ENCODE measurements at places on chromosomes 4 and X. TPM values are rescaled to one million over a fixed set of nuclear protein-coding genes. Genes with fewer than 3 reads are reported as not detected.

Gene TLR6
- 1.6 TPM for total RNA-seq

Gene ZNF674
- 6.4 TPM for total RNA-seq

Gene AKAP4
- 0.22 TPM for total RNA-seq

Gene CFAP99
- 1.1 TPM for total RNA-seq

Gene GUCY1B1
- total RNA-seq, result 7.8 TPM

Gene MAGEE2
- not detected for total RNA-seq

Gene SULT1E1
- not detected for total RNA-seq

Gene SERTM2
- not detected for total RNA-seq

Gene ING2
- total RNA-seq, result 17.2 TPM

Gene HGFAC
- not detected for total RNA-seq

Gene ZNF141
- total RNA-seq, result 38.8 TPM

Gene SLC2A9
- 21.2 TPM for total RNA-seq

Gene GDI1
- 59.7 TPM for total RNA-seq
